ENCODE measurements at places on chromosomes 1 and 21.

- no peak overlapping the region for H3K27ac ChIP-seq
- peaks cover 6% of the 10 kb centered on the region for H3K4me1 ChIP-seq
- no peak overlapping the region for H3K4me3 ChIP-seq
- H3K27me3 ChIP-seq, result peaks cover 36% of the 10 kb centered on the region
These were observed 19.5 kb downstream of the ERG start for GRCh38 chr21:38478782-38479181.

DNA sequence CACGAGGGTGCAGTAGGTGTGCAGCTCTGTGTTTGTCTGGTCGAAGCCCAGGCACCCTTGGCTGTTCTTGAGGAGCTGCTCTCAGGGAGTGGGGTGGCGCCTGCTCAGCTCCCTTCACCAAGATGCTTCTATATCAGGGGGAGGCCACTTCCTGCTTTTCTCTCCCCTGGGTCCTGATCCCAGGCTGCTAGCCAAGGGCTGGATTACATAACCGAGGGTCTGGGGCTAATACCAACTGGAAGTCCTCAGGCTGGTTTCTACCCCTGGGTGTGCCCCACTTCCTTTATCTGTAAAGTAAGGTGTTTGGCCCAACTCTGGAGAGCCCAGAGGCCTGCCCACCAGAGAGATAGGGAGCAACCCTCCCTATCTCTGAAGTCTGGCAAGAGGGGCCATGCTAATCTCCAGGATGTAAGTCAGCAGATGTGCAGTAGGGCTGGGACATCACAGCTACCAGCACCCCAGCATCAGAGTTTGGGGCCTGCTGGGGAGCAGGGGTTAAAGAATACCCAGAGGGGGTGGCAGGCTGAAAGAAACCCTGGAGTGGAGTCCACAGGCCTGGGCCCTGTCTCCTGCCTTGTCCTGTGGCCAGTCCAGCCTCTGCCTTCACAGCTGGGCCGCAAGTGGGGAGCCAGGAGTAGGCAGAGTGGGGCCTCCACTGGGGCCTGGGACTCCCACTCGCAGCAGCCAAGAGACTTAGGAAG lies 2.1 kb downstream of the SELENBP1 start:
- no peaks in the 10 kb centered on the region for H3K27me3 ChIP-seq
- peak overlapping the region; percentile 59 for H3K4me3 ChIP-seq
- peaks cover 56% of the 10 kb centered on the region for H3K4me1 ChIP-seq
- H3K36me3 ChIP-seq, result peaks cover 38% of the 10 kb centered on the region
- H3K27ac ChIP-seq, result peak overlapping the region; percentile 85

DNA sequence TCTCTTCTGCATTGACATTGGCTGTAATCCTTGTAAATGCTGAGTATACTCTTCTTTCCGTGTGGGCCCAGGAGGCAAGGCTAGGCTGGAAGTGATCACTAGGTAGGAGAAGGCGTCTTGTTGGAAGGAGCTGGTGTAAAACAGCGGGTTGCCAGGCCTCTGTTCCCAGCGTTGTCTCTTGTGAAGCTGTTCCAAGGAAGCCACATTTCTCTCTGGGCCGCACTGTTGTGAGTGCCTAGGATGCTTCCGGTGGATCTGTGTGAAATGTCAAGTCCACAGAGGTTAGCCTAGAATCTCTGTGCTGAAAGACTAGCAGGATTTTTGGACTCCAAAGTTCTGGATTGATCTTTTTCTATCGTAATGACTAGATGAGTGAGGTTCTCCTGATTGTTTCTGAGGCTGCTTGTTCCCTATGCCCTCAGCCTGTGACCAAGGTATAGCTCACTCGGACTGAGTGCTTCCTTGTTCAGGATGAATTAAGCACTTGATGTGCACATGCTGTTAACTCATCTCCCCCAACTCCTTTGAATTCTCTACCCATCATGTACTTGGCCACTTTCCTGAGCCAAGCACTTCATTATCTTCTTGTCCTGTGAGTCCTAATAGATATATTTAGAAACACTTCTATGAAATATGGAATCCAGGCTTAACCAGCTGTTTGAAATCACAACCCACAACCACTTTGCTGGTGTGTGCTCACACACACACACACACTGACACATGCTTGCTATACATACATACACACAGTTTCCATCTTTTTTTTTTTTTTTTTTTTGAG lies 63.3 kb downstream of the PBX1 start:
- peaks cover 86% of the 10 kb centered on the region for H3K4me1 ChIP-seq
- H3K4me3 ChIP-seq, result no peak overlapping the region
- peak; percentile 60 for DNase-seq

- H3K36me3 ChIP-seq, result peaks cover 25% of the 10 kb centered on the region
- H3K4me3 ChIP-seq, result no peak overlapping the region
- no peak for DNase-seq
- H3K27me3 ChIP-seq, result no peaks in the 10 kb centered on the region
- H3K27ac ChIP-seq, result no peak overlapping the region
- H3K4me1 ChIP-seq, result no peaks in the 10 kb centered on the region
These were observed 12.5 kb downstream of the NPHP4 start for GRCh38 chr1:5979536-5980313.

DNA sequence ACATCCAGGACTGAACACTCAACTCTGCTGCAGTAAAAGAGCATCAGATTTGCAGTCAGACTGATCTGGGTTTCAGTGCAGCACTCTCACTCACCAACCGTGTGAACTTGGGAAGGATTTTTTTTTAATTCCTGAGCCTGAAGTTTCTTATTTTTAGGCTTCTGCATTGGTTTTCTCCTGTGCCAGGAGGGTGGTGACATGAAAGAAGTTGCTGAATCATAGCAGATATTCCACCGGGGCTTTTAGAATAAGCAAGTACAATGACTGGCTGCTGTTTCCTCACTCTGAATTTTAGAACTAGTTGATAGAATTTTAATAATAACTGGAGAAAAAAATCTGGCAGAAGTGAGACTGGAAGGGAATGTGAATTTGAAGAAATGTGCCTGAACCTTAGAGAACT lies 11.6 kb downstream of the ADAM30 start:
- no peaks in the 10 kb centered on the region for H3K36me3 ChIP-seq
- DNase-seq, result no peak
- no peaks in the 10 kb centered on the region for H3K4me1 ChIP-seq
- H3K4me3 ChIP-seq, result no peak overlapping the region

DNA sequence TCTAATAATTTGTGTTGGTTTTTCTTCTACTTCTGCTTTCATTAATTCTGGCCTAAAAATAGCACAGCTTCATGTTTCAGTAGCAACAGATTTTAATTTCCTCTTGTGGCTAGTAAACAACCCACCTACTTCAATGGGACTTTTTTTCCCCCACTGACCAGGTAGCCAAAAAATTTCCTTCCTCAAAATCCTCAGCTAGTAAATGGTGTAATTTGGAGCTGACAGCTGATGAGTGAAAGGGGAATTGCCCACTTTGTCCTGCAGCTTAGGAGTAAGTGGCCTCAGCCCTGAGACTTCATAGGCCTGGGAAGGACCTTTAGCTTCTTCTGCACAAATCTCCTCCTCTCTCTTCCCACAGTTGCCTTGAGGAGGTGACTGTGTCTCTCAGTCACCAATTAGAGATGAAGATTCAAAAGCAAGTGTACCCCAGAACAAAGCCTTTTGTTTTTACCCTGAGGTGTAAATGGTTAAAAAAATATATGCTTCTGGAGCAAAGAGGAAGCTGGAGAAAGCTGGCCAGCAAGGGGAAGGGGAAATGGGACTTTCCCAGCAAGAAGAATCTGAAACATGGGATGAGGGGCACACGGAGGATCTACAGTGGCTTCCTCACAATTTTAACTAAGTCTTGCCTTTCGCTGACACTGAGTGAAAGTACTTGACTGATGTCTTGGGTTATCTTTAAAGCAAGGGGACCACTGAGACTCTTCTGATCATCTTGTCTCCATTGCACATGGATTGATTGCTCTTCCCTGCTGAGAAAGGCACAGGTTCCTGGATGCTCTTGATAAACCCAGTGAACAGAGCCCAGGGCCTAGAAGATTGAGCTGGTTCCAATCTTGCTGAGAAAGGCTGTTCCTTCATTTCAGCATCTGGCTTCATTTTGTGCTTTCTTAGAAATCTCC lies 35.8 kb upstream of the VCAM1 start:
- no peak for DNase-seq
- H3K27ac ChIP-seq, result no peak overlapping the region

GRCh38 chr1:85628791-85629531 lies 48.4 kb downstream of the CCN1 start:
- H3K36me3 ChIP-seq, result no peaks in the 10 kb centered on the region
- peak overlapping the region; percentile 73 for H3K27ac ChIP-seq
- no peak overlapping the region for H3K4me3 ChIP-seq
- H3K27me3 ChIP-seq, result no peaks in the 10 kb centered on the region

GRCh38 chr1:212257157-212257556 lies 28.1 kb upstream of the PPP2R5A start:
- no peaks in the 10 kb centered on the region for H3K27me3 ChIP-seq
- H3K36me3 ChIP-seq, result no peaks in the 10 kb centered on the region
- H3K4me3 ChIP-seq, result no peak overlapping the region
- peak overlapping the region; percentile 62 for H3K27ac ChIP-seq

DNA sequence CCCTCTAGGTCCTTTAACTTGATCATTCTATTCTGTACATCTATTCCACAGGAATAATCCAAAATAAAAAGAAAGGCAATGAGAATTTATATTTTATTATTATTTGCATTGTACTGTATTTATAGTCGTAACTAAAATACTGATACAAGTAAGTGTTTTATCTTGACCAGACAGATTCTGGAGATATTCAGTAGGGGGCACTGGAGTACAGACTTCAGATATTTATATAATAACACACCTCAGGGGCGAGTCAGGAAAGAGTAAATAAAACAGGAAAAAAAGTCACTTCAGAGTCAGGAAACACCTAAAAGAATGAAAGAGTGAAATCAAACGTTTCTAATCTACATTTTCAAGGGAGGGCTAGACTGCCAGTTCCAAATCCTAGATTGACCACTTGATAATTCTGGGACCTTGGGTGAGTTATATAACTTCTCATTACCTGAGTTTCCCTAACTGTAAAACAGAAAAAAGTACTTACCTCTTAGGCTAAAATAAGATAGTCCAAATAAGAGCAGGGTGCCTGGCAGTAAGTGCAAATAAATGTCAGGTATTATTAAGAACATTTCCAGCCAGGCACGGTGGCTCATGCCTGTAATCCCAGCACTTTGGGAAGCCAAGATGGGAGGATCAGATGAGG lies 31.1 kb upstream of the MTF1 start:
- no peaks in the 10 kb centered on the region for H3K27me3 ChIP-seq
- H3K4me1 ChIP-seq, result peaks cover 11% of the 10 kb centered on the region
- no peak for DNase-seq
- H3K4me3 ChIP-seq, result no peak overlapping the region

- no peak overlapping the region for H3K27ac ChIP-seq
- no peak overlapping the region for H3K4me3 ChIP-seq
- H3K4me1 ChIP-seq, result no peaks in the 10 kb centered on the region
- DNase-seq, result no peak
- peaks cover 35% of the 10 kb centered on the region for H3K27me3 ChIP-seq
These were observed 2.4 kb upstream of the CYP2J2 start for GRCh38 chr1:59928996-59929395.

DNA sequence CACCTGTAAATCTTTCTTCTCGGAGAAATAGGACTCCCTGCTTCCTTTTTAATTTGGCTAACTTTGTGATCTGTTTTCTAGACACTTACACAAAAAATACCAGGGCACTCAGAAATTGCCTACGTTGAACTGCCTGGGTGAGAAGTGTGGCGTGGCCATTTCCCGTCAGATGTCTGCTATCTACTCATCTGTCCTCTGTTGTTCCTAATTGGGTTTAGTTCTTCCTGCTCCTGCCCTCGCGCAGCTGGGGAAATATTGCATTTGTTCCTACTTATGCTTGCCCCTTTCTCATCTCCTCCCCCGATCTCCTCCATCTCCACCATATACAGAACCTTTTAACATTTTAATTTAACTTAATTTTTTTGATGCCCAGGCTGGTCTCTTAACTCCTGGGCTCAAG lies 55.1 kb downstream of the CD58 start:
- H3K4me1 ChIP-seq, result no peaks in the 10 kb centered on the region
- H3K27ac ChIP-seq, result peak overlapping the region; percentile 59
- H3K27me3 ChIP-seq, result no peaks in the 10 kb centered on the region
- no peak overlapping the region for H3K4me3 ChIP-seq

- no peaks in the 10 kb centered on the region for H3K27me3 ChIP-seq
- peak; percentile 91 for DNase-seq
- peak overlapping the region; percentile 92 for H3K27ac ChIP-seq
- peaks cover 39% of the 10 kb centered on the region for H3K4me1 ChIP-seq
These were observed 95.4 kb upstream of the ERRFI1 start for GRCh38 chr1:8121261-8122159.

GRCh38 chr1:117694543-117694942 lies 88.7 kb downstream of the TENT5C start:
- no peak overlapping the region for H3K4me3 ChIP-seq
- H3K27me3 ChIP-seq, result no peaks in the 10 kb centered on the region
- no peak overlapping the region for H3K27ac ChIP-seq

DNA sequence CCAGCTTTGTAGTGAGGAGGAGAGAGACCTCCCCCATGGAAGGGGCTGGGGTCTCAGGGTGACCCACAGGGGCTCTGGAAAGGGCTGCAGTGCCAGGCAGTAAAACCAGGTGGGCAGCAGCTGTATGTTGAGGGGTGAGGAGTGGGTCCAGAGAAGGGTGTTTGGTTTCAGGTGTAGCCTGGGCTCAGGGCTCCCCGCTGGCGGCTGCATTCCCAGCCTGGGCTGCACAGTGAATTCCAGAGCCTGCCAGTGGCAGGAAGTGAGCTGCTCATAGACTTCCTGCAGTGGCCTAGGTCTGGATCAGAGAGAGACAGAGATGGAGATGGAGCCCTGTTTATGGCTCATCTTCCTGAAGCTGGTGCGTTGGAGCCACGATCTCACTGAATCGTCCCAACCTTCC lies 356.4 kb downstream of the PTPRU start:
- no peak overlapping the region for H3K27ac ChIP-seq
- DNase-seq, result no peak
- no peaks in the 10 kb centered on the region for H3K4me1 ChIP-seq
- H3K36me3 ChIP-seq, result no peaks in the 10 kb centered on the region
- H3K4me3 ChIP-seq, result no peak overlapping the region

- H3K4me3 ChIP-seq, result no peak overlapping the region
- H3K4me1 ChIP-seq, result no peaks in the 10 kb centered on the region
- DNase-seq, result no peak
- no peaks in the 10 kb centered on the region for H3K36me3 ChIP-seq
- H3K27me3 ChIP-seq, result no peaks in the 10 kb centered on the region
These were observed 107.5 kb downstream of the RGL1 start for GRCh38 chr1:183912265-183912886.

DNA sequence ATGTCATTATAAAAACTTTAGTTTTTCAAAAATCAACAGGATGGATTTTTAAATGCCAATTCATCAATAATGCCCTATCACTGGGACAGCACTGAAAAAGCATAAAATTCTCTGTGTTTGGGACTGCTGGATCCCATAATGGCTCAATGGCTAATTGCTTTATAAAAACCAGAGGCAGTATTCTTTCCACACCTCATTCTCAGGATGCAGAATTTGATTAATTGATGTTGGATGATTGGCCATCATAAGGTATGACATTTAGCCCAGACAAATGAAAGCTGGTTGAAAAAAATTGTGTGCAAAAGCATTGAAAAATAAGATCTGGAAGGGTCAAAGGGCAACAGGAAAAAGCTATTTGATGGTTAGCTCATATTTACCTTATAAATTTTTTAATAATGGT lies 362.2 kb upstream of the SNX7 start:
- no peak overlapping the region for H3K4me3 ChIP-seq
- H3K27me3 ChIP-seq, result no peaks in the 10 kb centered on the region
- H3K27ac ChIP-seq, result no peak overlapping the region
- no peaks in the 10 kb centered on the region for H3K4me1 ChIP-seq

GRCh38 chr1:30572192-30572591 lies 151.2 kb downstream of the MATN1 start:
- no peaks in the 10 kb centered on the region for H3K36me3 ChIP-seq
- DNase-seq, result no peak
- no peak overlapping the region for H3K27ac ChIP-seq
- H3K4me1 ChIP-seq, result no peaks in the 10 kb centered on the region
- no peak overlapping the region for H3K4me3 ChIP-seq

GRCh38 chr1:37946703-37947360 lies at the start of gene INPP5B:
Gene INPP5B (minus strand): TSS chr1:37947053. CDS start chr1:37946308, 745 bp downstream.
- peaks cover 35% of the 10 kb centered on the region for H3K4me1 ChIP-seq
- peak within 1 kb of the TSS; percentile 91 for H3K27ac ChIP-seq
- H3K27me3 ChIP-seq, result no peaks in the 10 kb centered on the region

Measured in stomach (tissue), 19 donors.